Choroid plexus epithelial cell (primary cell): ENCODE measurements at places on chromosomes 16 and 17.

GRCh38 chr17:70259400-70259799 is 90.1 kb downstream of the KCNJ2 start:
- DNase-seq = no peak

GRCh38 chr17:32732296-32732642 is 144.7 kb downstream of the MYO1D start:
- DNase-seq = no peak

- DNase-seq = no peak
Observed at GRCh38 chr17:52410781-52411180, 252.3 kb upstream of the CA10 start.

- DNase-seq = peak; percentile 57
Observed at GRCh38 chr17:44637066-44637465, 19.2 kb upstream of the MEIOC start.
